Activated CD4-positive, alpha-beta T cell treated with anti-CD3 and anti-CD28 coated beads for 4 hours (primary cell): ENCODE measurements at places on chromosomes 4 and X.

- no peak for DNase-seq
Measured at GRCh38 chr4:16715482-16715881, 183.0 kb downstream of the LDB2 start.

DNA sequence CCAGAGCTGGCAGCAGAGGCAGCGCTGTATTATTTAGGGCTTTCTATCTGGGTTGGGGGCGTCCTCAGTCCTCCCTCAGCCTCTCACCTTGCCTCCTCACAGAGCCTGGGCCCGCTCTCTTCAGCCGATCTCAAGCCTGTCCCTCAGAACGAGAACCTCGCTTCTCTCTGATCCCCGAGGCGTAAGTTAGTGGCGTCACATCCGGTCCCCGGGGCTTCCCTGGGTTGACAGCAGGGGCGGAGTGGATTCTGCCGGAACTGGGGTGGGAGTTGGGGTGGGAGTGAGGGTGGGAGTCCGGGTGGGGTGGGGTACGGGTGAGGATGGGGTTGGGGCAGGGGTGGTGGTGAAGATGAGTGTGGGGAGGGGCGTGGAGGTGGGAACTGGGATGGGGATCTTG lies at the start of gene MAGEA10:
MAGEA10 (minus strand) TSS at position 190 of the 397 bp plus-strand sequence. CDS start 2,957 bp downstream, outside the sequence.
- DNase-seq, result no peak

- no peak for DNase-seq
Measured at GRCh38 chr4:7742807-7743280, 196.8 kb downstream of the AFAP1 start.

- DNase-seq, result no peak
Measured at GRCh38 chr4:7581477-7581876, 146.7 kb upstream of the PSAPL1 start.

GRCh38 chr4:159902648-159903047 lies 799.8 kb downstream of the RAPGEF2 start:
- no peak for DNase-seq

DNA sequence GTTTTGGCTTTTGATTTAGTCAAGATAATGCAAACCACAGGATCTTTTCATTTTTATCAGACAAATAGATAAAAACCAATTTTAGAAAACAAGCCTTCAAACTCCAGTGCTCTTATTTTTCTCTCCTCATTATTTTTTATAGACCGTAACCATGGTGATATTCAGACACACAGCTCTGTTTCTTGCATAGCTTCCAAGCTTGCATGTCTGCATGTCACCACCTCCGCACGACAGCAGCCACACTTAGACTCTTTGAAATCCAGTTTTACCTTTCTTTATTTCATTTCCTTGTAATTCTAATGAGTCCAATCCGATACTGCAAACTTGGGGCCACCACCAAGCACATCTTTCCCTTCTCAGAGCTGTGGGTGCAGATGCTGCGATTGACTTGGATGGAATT lies 94.3 kb upstream of the GPM6A start:
- DNase-seq, result no peak

GRCh38 chr4:112736718-112737135 lies 99.8 kb downstream of the LARP7 start:
- no peak for DNase-seq

DNA sequence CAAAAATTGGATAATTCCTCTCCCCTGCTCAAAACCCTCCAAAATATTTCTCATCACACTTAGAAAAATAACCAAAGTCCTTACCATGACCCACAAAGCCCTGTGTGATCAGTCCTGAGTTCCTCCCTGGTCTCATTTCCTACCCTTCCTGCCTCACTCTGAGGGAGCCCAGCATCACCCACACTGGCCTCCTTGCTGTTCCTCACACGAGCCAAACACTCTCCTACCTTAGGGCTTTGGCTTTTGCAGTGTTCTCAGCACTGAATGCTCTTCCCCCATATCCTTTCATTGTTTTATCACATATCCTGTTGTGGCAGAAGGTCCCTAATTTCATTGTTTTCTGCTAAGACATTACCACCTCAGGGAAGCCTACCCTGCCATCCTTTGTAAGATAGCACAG lies 12.2 kb downstream of the MGAT4D start:
- no peak for DNase-seq

- no peak for DNase-seq
Measured at GRCh38 chr4:101148551-101148950, 198.8 kb downstream of the PPP3CA start.

DNA sequence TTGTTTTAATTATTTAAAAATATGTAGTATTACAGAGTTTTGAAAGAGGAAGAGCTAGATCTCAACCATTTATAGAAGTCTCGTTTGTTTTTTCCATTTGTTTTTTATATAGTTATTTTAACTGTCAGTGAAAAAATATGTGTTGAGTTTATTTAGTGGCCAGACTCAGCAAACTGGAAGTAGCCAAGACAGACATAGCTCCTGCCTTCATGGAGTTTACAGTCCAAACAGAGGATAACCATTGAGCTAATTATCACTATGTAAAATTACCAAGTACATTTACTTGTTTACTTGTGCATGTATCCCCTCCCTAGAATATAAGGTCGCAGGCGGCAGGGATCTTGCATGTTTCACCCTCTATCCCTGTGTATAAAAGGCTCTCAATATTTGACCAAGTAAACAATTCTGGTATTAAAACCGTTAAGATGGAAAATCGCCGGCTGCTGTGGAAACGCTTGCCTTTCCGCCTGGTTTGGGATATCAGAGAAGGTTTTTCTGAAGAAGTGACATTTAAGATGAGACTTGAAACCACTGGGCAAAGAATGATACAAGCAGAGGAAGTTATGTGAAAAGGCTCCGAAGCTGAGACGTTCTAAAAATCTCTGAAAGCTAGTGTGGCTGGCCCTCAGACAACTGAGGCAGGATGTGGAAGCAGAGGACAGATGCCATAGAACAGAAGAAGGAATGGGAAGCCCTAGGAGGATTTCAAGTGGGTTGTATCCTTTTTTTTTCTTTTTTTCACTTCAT lies 1.3 kb upstream of the CCNI start:
- peak; percentile 6 for DNase-seq
